Caudate nucleus (tissue), 63 donors: ENCODE measurements at places on chromosomes 12 and 14.

DNA sequence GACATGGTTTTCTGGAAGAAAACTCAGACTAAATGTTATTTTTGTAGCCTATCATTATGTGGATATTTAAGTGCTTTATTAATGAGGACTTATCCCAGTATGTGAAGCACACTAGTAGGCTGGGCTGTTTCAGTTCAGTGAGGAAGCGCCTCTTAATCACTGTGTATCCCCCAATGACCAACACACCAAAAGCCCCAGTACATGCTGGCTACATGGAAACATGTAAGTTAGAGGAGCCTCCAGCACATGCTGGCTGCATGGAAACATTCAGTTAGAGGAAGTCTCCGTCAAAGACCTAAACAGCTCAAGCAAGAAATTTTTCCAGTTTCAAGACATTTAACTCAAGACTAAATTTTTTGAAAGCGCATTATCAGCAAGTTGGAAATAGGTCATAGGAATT, 26.8 kb downstream of the DICER1 start:
- DNase-seq: no peak

GRCh38 chr14:73610687-73611086, 1.6 kb upstream of the ACOT6 start:
- DNase-seq: no peak

GRCh38 chr12:108609537-108610335, 11.9 kb upstream of the TMEM119 start:
- DNase-seq: no peak

DNA sequence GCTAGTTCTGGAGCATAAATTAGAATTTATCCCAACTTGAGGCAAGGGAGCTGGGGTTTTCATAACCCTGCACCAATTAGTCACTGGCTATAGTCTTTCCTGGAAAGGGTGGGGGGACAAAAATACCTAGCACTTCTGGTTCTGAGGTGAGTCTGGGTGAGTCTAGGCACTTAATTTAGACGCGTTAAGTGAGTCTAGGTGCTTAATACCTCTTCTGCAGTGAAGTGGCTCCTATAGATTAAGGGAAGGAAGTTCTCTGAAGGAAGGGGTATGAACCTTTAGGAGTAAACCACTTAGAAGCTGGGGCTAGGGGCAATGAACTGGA, 251.7 kb downstream of the EFCAB11 start:
- DNase-seq: no peak

- DNase-seq: no peak
Observed at GRCh38 chr12:116484807-116485206, 74.4 kb upstream of the MAP1LC3B2 start.

DNA sequence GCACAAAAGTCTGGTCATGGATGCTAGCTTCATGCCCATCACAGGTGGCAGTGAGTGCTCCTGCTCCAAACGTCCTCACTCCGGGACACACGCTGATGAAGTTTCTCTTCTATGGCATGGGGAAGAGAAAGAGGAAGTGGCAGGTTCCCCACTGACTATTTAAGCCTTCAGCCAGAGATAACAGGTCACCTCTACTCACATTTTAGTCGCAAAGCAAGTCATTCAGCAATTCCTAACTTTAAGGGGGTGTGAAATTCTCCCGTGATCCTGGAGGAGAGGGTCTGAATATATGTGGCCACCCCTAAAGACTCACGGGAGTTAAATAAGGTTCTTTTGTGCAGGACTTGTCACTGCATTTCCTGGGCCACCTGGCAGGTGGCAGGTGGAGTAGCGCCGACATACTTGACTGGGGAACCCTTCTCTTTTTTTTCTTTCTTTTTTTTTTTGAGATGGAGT, 18.8 kb upstream of the RCOR1 start:
- DNase-seq: no peak

- DNase-seq: no peak
Observed at GRCh38 chr12:12097891-12098690, 27.4 kb downstream of the BCL2L14 start.

DNA sequence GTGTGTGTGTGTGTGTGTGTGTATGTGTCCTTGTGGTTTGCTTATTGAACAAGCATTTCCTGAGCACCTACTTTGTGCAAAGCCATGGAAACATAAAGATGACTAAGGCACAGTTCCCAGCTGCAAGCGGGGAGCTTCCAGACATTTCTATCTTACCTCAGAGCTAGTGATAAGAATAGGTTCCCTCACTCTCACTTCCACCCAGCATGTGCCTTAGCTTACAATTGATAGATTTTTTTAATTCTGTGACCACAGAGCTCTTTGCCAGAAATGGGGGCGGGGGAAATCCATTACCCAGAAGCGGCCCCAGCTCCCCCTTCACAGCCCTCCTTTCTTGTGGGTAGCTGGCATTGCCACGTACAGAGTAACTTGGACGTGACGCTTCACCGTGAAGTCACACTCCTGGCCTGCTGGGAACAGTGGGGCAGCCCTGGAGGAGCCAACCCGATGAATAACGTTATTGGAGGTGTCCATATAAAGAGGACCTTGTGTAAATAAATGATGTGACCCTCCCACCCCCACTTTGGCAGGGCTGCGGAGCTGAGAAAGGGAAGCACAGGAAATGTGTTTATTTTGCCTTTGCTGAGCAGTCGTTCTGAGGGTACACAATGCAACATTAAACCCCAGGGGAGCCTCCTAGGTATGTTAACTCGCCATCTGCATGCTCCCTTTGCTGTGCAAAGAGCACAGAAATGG, 238.9 kb downstream of the CHST11 start:
- DNase-seq: no peak

DNA sequence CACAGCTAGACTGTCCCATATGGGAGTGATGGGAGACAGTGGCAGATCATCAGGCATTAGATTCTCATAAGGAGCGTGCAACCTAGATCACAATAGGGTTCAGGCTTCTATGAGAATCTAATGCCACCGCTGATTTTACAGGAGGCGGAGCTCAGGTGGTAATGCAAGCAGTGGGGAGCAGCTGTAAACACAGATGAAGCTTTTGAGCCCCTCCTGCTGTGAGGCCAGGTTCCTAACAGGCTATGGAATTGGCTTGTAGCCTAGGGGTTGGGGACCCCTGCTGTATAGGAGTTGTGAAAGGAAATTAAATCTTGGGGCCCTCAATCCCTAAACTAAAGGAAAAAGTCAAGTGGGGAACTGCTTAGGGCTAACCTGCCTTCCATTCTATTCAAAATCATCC, 29.6 kb downstream of the ADIPOR2 start:
- DNase-seq: no peak

DNA sequence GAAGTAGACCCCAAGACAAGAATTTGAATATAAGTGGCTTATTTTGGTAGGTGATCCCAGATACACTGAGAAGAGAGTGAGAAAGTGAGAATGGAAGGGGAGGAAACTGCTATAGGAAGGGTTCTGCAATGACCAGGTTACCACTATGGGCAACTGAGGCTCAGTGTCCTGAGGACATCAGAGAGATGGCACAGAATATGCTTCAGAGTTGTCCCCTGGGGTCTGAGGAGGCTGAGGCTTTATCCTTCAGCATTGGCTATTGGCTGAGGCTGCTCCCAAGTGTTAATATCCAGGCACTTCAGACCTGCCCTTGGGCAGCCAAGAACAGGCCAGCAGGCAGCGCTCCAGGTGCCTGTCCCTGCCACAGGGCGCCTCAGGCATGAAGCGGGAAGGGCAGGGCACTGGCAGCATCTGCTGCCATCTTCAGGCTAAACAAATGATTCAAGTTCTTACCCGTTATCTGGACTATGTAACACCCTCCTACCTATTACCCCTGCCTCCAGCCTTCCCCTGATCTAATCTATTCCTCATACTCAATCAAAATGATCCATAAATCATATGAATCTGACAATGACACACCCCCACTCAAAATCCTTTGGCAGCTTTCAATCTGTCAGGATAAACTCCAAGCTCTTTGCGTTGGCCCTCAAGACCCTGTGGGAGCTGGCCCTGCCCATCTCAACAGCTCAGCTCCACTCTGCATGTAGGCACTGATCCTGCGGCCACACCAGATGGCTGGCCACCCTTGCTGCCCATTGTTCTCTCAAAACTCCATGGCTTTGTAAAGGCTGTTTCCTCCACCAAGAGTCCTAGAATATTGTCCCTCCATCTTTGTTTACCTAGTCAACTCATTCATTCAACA, 42.4 kb downstream of the CKAP4 start:
- DNase-seq: no peak

GRCh38 chr12:7948589-7949260, 12.7 kb upstream of the SLC2A3 start:
- no peak for DNase-seq

DNA sequence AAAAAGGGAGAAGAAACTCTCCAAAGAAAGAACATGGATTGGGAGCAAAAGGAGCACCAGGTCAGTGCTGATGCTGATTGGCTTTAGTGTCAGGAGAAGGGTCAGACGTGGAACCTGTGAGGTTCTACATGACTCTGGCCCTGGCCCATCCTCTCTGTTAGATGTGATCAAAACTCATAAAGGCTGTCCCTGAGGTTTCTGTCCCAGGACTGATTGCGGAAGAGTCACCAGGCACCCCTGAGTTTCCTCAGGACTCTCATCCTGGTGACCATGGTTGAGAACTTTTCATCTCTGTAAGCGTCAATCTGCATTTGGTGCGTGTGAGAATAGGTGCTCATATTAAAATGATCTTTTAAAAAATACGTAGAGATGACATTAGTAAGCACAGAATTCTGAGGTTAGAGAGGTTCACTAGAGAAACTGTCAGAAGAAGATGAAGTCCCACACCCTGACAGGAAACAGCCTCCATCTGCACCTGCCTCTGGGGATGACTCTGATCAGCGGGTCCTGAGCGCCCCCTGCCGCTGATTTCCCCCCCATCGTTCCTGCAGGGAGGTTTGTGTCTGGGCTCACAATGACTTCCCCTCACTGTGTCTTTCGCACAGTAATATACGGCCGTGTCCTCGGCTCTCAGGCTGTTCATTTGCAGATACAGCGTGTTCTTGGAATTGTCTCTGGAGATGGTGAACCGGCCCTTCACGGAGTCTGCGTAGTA, 741.8 kb downstream of the TMEM121 start:
- DNase-seq: no peak

GRCh38 chr12:100024974-100025555, 40.3 kb upstream of the ANKS1B start:
- DNase-seq: no peak

- DNase-seq: no peak
Observed at GRCh38 chr14:37546621-37547447, 48.2 kb downstream of the FOXA1 start.

DNA sequence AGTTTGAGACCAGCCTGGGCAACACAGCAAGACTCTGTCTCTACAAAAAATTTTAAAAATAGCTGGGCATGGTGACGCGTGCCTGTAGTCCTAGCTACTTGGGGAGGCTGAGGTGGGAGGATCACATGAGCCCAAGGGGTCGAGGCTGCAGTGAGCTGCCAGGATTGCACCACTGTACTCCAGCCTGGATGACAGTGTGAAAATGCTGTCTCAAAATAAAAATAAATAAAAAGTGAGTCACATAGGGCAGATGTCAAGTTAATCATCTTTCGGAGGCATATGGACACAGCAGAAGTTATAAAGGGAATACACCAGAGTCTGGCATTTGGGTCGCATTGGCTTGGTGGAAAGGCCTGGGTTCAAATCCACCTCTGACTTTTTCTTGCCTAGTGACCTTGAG, 92.7 kb downstream of the PHETA1 start:
- DNase-seq: no peak

DNA sequence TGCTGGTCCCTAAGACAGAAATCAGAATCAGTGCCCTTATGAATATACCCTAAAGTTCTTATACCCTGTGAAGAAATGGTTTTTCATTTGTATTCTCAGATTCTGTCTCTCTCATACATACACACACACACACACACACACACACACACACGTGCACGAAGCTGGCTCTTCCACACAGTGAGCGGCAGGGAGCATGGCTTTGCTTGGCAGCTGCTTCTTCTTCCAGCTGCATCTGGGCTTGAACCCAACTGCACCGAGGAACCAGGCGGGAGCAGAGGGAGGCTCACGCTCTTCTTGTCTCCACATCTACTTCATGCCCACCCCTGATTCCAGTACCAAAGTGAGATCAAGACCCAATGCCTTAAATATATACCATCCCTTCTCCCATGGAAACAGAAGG, 19.4 kb downstream of the GRIN2B start:
- DNase-seq: no peak

DNA sequence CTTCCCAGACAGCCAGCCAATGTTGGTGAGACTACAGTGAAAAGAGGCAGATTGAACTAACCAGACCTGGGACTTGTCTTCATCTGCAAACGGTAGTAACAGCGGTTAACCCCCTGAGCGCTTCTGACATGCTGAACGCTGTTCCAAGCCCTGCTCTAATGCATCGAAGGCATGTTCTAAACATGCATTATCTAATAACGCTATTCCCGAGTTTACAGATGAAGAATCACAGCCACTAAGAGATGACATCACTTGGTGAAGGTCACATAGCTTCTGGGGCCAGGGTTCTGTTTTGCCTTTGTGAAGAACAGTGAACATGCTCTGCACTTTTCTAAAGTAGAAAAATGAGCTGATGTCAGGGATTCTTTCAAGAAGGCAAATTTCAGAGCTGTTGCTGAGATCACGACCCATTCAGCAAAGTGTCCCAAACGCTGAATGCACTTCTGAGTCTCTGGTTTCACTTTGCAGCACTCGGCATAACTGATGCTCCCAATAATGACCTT, 56.0 kb downstream of the FOS start:
- no peak for DNase-seq

- DNase-seq: no peak
Observed at GRCh38 chr14:85234156-85235025, 295.6 kb upstream of the FLRT2 start.

DNA sequence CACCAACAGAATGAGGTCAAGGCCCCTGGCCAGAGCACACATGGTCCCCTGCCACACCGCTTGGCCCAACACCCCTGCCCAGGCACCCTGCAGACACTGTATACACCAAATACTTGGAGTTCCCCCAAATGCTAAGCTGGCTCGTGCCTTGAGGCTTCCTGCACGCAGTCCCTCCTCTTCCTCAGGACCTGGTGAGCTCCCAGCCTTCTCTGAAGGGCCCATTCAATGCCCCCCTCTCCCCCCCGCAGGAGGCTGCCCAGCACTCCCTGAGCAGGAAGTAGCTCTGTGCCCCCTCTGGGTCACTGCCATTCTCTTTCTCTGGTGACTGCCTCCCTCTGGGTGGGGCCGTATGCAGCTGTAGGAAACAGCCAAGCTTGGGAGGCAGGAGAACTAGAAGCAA, 75.3 kb downstream of the ITPK1 start:
- DNase-seq: no peak

DNA sequence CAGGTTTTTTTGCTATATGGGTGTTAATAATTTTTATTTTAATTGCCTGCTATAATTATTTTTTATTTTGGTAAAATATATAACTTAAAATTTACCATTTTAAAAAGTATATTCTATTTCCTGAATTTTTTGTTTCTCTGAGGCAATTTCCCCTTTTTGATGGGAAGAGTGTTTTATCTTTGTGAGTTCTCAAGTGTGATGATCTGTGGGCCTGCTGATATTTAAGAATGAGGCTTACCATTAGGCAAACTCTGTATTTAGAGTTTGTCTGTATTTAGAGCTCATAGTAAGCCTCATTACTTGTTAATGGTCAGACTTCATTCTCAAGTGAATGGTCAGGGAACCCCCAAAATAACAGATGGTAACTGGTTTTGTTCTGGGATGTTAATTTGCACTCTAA, 48.0 kb downstream of the WNK1 start:
- no peak for DNase-seq
